ENCODE measurements at places on chromosomes 3 and 15.

DNA sequence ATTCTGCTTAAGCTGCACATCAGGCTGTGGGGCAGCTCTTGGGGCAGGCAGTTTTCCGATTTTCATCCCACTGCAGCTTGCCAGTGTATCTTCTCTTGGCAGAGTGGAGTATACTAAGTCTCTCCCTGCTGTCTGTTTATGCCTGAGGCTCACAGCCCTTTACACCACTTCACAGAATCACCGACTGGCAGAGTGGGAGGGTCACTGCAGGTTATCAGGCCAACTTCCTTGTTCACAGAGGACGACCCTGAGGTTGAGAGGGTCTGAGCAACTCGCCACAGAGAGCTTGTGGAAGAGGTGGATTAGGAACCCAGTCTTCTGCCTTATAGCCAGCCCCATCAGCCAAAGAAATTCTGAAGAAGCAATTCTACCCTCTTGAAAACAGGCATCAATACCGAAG, 30.9 kb downstream of the KIF9 start:
- no peak for DNase-seq

- DNase-seq = no peak
Observed at GRCh38 chr3:13332158-13332557, 88.0 kb downstream of the NUP210 start.

DNA sequence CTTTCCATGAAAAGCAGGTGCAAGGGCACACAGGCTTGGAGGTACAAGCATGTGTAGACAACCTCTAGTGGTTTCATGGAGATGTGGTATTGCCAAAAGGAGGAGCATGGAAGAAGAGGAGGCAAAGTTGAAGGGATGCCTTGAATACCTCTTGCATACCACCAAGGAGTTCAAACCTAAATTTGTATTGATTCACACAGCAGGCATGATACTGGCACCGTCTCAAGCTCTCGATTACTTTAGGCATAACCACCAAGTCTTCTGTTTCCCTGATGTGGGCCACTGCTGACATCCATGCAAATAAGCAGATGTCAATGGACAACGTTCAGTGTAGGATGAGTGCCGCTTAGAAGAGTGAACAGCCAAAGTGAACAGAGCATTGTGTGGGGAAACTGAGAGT, 87.1 kb downstream of the SCN11A start:
- DNase-seq = no peak

GRCh38 chr3:114863848-114864247, 283.2 kb downstream of the ZBTB20 start:
- no peak for DNase-seq

DNA sequence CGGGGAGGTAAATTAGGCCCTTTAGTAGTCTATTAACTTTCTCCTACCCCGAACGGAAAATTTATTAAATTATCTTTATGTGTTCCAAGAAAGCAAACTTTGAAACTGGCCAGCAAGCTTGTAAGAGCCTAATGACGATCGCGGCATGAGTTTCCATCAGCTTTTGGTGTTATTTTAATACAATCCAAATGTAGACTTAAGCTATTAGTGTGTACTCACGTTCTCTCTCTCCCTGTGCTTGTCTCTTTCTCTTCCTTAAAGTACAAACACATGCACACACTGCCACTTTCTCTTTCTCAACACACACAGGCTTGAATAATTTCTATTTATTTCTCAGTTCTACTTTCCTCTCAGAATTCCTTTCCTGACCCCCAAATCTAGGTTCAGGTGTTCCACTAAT, 108.8 kb upstream of the MME start:
- no peak for DNase-seq

GRCh38 chr3:122025296-122025695, 3.2 kb upstream of the ILDR1 start:
- DNase-seq = no peak

GRCh38 chr15:38564557-38565286, at the start of gene RASGRP1:
RASGRP1 (minus strand) TSS chr15:38564814; CDS start chr15:38564628, 186 bp downstream.
- DNase-seq = no peak

- no peak for DNase-seq
Observed at GRCh38 chr3:41222501-41222900, 23.2 kb downstream of the CTNNB1 start.

GRCh38 chr3:186825872-186826409, 16.6 kb upstream of the ADIPOQ start:
- DNase-seq = no peak

DNA sequence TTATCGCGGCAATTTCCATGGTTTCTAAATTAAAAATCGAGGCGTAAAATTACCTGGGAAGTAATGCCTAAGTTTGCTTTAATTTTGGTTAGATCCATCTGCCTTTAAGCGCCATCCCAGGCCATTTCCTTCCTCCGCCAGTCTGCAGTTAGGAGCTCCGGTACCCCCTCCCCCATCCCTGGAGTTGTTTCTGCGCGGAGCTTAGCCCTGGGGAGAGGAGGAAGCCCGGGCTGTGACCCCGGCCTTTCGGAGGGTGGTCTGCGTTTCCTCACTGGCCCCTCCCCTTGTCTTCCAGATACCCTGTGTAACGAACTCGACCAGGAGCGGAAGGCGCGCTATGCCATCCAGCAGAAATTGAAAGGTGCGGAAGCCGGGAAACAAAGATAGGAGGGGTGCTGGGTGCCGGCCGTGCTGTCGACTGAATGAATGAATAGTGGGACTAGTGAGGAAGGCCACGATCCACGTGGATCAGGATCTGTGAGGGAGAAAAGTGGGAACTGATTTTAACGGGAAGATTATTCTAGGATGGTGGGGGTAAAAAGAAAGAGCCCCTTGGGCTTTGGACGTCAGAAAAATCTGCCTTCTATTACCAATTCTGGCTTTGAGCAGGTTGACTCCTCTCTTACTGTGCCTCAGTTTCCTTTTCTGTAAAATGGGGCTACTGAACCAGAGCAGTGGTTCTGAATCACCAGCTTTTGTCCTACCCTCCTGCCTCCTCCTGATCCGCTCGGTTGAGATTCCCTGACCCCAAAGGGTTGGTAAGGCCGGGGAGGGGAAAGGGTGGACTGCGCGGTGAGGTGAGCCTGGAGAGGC, 6.7 kb downstream of the RNU6-1 start:
- no peak for DNase-seq

- DNase-seq = no peak
Observed at GRCh38 chr3:159881208-159881607, 107.4 kb upstream of the IL12A start.

- no peak for DNase-seq
Observed at GRCh38 chr3:63845215-63845614, 18.4 kb downstream of the THOC7 start.

DNA sequence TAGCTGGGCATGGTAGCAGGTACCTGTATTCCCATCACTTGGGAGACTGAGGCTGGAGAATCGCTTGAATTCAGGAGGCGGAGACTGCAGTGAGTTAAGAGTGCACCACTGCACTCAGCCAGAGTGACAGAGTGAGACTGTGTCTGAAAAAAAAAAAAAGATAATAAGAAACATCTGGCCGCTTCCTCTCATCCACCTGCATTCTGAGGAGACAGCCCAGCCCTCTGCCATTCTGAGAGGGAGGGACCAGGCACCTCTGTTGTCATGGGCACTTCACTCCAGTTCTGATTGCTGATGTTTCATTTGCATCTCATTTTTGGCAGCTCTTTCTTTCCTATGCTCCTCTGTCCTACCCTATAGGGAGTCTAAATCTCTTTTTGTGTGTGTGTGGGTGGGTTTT, 36.4 kb upstream of the GSK3B start:
- peak; percentile 13 for DNase-seq

DNA sequence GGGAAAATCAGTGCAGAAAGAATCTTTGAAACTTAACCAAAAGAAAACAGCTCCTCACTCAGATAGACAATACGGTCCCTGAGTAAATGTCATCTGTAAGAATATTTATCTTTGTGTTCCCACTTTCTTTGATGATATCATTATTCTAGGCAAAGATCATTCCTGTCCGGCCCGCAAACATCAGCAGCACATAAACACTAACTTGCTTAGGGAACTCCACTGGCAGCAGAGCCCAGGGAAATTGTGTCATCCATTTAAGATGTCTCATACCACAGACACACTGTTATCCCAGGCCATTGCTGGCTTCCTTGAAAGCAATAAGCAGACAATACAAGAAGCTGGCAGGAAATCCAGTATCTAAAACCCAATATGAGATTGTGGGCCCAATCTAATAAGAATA, 20.1 kb upstream of the CD96 start:
- no peak for DNase-seq

DNA sequence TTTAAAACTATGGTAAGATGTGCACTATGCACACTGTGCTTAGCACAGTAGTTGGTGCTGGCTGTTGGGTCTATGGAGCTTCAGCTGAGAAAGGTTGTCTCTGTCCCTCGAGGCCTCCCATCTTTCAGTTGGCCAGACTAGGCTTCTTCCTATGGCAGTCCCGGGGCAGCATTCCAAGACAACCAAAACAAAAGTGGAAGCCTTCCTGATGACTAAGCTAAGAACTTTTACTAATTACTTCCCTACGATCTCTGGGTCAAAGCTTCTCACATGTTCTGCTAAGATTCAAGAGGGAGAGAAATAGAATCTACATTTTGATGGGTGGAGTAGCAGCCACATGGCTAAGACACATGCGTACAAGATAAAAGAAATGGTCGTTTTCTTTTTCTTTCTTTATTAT, 342.8 kb downstream of the TUSC7 start:
- DNase-seq = no peak

DNA sequence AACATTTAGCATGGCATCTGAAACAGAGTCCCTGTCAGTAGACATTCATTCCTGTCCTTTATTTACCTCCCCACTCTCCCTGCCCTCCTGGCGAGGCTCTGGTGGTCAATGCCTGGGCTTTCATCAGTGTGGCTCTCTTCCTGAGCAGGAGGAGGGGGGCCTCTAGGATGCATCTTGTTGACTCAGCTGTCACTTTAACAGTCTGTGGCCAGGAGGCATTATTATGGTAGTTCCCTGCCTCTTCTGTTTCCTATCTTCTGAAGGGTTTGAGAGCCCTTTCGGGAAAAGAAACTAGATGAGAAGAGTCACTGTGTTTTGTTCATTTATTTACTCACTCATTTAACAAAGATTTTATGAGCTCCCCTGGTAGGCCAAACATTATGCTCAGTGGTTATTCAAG, 2.4 kb upstream of the PPP1R14D start:
- no peak for DNase-seq

DNA sequence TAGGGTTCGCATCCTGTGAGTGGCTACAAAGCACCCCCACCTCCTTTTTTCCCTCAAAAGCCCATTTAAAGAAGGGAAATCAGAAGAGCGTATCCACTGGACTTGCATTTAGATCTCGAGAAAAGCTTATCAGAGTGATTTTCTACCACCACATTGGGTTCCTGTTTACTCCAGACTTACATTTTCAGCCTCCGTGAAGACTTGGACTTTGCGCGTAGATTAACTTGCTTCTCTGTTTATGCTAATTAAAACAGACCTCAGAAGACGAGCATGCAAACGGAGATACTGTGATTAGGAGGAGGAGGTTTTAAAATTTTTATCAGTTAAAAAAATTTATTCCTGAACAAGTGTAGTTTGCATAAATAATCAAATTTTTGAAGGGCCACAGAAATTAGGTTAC, 115.7 kb downstream of the AKAP13 start:
- no peak for DNase-seq

DNA sequence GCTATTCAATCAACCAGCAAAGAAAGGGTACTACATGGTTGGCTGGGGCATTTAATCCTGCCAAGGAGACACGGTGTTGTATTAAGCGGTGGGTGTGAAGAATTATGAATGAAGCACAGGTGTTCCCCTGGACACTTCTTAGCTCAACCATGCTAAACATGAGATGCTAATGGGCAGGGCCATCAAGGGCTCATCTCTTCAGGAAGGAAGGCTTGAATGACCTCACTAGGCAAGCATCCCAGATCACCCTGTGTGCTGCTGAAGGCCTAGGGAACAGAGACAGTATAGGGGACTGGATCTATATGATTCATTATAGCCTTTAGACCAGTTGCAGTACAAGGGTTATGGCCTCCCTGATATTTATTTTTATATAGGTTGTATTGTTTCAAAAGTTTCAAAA, 221.3 kb upstream of the SLCO3A1 start:
- no peak for DNase-seq

DNA sequence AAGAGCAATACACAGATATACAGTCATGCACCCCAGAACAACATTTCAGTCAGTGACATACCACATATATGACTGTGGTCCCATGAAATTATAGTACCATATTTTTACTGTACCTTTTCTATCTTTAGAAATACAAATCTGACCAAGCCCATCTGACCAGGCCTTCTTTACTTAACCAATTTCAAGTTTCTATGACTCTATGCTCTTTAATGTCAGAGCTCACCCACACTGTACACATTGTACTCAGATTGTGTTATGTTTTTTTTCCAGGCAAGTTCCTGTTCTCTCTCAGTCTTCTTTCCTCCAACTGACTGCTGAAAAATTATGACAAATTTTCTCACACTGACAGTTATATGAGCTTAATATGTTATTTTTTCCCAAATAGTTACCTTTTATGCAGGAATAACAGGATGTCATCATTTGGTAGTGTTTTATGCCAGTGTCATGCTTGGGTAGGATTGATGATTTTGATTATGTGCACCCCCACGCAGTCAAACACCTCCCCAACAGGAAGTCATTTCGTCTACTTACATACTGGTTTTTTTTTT, 8.0 kb upstream of the CBLB start:
- no peak for DNase-seq

GRCh38 chr3:99713440-99713839, 75.0 kb downstream of the COL8A1 start:
- DNase-seq = peak; percentile 23

DNA sequence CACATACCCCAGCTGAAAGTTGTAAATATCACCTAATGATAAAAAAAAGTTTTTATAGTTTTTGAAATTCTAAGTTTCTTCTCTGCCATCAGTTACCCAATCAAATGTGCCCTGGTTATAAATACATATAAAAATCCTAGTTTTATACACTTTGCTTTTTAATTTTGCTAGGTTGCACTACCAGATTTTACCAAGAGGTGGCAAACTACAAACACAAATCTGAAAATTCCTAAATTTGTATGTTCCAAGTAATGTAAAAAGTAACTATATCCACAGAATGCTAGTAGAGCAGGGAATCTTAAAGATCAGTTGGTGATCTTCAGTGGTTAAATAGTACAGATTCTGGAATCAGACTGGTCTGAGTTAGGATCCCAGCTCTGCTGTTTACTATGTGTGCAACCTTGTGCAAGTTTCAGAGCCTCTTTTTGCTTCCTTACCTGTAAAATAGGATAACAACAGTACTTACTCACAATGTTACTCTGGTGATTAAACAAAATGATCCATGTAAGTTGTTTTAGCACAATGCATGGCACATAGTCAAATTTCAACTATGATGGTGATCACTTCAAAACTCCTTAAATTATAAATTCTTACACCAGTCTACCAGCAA, 11.0 kb downstream of the TRPM7 start:
- DNase-seq = no peak

GRCh38 chr15:82146990-82147461, 101.2 kb upstream of the MEX3B start:
- no peak for DNase-seq

DNA sequence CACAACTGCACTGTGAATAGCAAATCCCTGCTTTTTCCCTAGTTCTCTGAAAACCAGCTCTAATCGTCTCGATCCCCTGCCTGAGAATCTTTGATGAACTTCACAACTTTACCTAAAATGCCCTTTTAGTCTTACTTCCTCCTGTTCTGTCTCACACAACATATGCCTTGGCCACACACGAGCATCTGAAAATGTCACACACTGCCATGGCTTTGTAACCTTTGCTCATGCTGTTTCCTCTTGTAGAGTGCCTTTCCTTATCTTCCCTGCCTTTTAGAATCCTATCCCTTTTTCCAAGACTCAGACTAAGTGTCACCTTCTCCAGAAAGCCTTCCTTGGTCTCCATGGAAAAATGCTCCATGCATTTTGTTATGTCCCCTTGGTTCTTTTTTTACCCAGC, 71.4 kb upstream of the HACD2 start:
- no peak for DNase-seq

- DNase-seq = no peak
Observed at GRCh38 chr3:34361921-34362320, 563.5 kb downstream of the PDCD6IP start.
